ENCODE measurements at places on chromosomes 7 and 10.

DNA sequence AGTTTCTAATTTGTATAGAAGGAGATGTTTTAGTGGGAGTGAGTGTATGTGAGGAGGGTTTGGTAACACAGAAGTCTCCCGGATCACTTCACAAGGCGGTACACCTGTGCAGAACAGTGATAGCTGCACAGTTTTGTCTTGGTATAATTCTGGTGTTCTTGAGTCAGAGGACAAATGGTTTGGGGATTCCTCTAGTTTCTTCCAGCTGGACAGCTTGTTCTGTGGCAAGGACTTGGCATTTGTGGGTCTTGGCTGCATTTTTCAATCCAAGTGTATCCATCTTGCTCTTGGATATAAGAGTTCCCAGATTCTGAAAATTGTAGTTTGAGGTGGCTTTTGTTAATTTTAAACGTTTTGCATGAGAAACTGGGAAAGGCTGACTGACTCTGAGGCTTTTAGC, 135.7 kb downstream of the AHR start:
- no peak for DNase-seq

DNA sequence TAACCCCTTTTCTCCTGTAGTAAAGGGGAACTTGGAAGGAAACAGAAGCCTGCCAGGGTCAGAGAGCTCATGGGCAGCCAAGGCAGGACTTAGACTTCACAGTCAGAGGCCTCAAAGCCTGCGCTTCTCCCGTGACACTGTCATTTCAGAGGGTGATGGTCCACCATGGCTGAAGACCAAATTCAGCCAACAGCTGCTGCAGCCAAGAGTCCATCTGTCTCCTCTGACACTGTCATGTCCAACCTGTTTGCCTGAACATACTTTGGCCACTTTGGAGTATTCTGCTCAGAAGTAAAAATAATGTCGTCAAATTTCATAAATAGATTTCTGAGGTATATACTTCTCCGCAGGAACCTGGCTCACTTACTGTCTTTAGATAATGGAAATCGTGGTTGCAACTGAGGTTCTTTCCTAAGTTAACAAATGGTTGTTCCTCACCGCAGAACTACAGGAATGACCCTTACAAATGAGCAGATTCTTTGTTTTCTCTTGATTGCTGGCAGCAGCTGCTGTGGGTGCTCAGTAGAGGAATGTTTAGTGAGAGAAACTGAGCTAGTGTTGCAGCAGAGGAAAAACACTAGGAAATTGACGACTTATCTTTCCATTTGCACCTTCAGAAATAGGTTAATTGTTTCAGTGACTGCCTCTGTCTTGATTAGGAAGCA, 626.5 kb downstream of the SDK1 start:
- no peak for DNase-seq

- DNase-seq: peak; percentile 48
Measured at GRCh38 chr7:35454575-35455385, 200.9 kb upstream of the TBX20 start.

- peak; percentile 20 for DNase-seq
Measured at GRCh38 chr7:90345595-90346335, 751 bp upstream of the GTPBP10 start.

- peak; percentile 52 for DNase-seq
Measured at GRCh38 chr10:97687785-97688781, 1.0 kb upstream of the AVPI1 start.

- DNase-seq: no peak
Measured at GRCh38 chr10:120403109-120403508, 53.9 kb upstream of the PLPP4 start.

- DNase-seq: no peak
Measured at GRCh38 chr10:128151031-128151430, 24.8 kb upstream of the MKI67 start.

DNA sequence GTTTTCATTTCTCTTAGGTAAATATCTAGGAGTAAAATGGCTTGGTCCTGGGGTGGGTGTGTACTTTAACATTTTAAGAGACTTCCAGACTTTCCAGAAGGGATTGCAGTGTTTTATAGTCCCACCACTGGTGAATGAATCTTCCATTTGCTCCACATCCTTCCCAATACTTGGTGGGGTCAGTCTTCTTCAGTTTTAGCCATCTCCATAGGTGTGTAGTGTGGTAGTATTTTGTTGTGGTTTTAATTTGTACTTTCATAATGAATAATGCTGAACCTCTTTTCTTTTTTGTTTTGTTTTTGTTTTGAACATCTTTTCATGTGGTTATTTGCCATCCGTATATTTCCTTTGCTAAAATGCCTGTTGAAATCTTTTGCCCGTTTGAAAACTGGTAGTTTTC, 86.4 kb downstream of the ANKRD61 start:
- DNase-seq: no peak

DNA sequence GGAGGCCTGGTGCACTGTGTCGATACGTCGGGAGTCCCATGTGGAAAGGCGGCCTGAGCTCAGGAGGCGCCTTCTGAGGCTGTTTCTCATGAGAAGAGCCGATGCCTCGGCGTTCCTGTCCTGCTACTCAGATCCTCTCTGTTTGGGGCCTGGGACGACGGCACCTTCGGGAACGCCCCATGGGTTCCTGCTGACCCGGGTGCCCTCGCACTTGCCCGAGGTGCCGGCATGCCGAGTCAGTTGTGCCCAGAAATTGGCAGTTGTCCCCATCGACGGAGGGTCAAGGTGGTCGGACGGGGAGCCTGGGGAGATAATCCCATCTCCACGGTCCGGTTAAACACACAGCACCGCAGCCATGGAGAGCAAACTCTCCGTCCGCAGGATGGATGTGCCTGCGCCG, 33.0 kb downstream of the NKX6-2 start:
- DNase-seq: no peak

DNA sequence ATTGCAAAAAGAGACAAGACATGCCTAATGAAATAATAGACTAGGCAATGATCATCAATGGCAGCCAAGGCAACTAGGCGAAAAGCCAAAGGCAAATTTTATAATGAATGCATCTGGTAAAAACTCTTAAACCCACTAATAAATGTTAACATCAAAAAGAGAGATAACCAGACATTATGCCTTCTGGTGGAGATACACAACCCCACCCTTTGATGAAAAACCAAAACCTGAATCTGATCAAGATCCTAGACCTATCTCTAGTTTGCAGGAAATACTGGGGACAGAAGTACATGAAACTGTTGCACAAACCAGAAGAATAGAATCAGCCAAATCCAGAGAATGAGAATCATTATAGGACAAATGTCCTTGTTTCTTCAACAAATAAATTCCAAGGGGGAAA, 22.0 kb upstream of the GSAP start:
- DNase-seq: no peak

DNA sequence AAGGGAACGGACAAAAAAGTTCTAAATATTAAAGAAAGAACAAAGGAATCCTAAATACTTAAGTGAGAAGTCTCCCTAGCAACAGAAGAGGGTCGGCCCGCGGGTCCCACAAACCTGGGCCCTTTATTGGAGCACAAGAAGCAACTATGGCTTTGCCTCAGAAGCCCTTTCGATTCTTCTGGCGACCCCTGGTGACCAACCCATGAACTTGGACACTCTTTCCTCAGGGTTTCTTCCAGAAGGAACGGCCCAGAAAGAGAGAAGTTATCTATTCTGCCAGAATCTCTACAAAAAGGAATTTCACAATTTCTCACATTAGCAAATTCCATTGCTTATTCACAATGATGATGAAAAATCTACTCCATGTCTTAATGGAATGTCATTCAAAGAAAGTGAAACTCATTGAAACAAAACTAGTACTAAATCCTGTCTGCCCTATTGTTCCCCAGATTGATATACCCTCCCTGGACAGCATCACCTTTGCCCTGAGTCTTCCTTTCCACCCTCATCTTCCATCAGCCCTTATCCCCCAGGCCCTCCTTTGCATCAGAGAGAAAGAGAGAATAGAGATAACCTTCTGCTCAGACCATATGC, 43.7 kb downstream of the CPVL start:
- peak; percentile 64 for DNase-seq

DNA sequence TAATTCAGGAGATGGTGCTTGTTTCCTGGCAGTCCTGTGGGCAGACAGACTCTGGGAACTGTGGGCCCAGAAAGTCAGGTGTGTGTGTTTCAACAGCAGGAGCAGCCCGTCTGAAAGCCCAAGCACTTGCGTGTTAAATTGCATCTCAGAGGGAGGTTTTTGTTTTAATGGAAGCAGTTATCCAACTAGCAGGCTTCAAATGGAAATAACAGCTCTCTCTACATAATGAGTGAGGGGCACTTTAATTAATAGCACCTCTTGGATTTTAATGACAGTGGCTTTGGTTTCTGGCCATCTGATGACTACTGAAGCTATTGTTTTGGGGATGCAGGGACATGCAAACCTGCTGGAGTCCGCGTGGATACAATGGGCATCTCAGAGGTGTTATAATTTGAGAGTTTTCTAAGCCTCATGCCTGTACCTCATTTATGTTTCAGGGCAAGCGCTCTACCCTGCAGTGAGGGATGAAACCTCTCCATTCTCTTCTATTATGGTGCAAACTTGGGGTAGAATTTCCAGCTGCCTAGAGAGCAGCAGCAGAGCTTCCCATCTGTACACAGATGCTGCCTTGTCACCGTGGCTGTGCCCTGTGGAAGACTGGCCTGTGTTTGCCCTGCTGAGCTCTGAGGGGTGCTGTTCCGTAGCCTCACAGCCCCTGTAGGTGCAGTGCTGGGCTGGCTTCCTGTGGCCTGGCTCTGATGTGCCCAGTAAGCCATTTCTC, 206.6 kb upstream of the GPR26 start:
- DNase-seq: no peak

DNA sequence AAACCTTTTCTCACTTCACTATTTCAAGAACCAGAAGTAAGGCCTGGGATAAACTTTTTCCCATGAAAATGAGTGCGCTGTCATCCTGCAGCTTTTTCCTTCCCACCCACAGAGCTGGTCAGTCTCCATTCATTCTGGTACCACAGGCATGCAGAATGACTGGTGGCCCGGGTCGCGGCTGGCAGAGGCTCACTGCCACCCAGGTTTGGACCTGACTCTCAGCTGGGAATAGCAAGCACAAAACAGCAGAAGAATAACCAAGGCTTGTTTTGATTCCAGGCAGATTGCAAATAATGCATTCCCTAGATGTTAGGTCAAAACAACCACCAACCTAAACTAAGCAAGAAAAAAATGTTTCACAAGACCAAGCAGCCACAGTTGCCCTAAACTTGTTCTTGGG, 190.5 kb upstream of the NRP1 start:
- DNase-seq: no peak

DNA sequence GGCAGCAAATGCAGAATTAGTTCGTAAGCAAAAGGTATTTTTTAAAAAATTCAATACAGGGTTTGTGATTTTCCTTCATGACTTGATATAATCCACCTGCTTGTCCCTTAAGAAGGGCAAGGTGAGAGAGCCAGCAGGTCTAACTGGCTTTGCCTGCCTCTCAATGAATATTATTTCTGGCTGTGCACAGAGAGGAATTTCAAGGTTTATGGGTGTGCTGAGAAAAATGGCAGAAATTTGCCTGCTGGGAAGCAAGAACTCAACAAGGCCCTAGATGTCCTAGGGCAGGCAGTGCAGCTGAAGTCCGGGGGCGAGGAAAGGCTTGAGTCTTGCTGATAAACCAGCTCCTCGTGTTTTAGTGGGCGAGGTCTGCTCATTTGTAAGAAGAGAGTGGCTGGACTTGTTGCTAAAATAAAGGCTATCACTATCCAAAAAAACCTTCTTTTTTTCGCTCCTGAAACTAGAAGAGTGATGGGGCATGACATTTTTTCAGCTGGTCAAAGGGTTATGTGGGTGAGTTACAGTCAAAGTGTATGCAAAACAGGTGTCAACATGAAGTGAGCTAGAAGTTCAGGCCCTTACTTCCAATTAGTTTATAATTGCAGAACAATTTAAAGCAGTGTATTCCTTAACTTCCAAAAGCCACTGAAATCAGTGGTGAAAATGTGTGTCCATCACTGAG, 385.8 kb upstream of the KLF6 start:
- DNase-seq: no peak

- DNase-seq: peak; percentile 88
Measured at GRCh38 chr10:17386616-17387075, 67.7 kb downstream of the ST8SIA6 start.

- DNase-seq: no peak
Measured at GRCh38 chr10:118729641-118730258, 25.0 kb downstream of the CACUL1 start.

- no peak for DNase-seq
Measured at GRCh38 chr10:47050618-47051455, 139.6 kb downstream of the PTPN20 start.

- DNase-seq: no peak
Measured at GRCh38 chr10:94027197-94027596, 33.5 kb downstream of the PLCE1 start.

DNA sequence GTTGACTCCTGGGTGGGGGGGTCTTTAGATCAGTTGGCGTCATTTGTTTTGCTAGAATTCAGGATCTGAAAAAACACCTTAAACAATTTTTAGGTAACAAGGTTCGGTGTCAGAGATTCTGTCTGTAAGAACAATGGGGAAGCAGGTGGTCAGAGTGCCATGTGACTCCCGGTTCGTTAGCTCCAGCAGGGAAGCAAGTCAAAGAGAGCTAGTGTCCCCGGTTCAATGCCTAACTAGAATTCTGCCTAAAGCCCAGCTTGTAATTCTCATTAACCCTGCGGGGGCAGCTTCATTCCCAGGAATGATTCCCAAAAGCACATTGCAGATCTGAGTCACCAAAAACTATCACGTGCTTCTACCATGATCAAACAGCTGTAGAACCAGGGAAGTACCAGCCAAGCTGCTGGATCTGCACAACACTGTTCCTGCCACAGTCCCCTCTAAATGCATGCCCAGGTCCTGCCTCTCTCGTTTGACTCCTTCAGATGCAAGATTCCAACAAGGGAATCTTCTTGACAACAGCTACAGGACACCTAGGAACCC, 664.3 kb upstream of the CELF2 start:
- no peak for DNase-seq

- DNase-seq: no peak
Measured at GRCh38 chr10:21744223-21744622, 210.2 kb downstream of the MLLT10 start.

GRCh38 chr10:99233000-99233688, 2.5 kb downstream of the HPSE2 start:
- DNase-seq: no peak

DNA sequence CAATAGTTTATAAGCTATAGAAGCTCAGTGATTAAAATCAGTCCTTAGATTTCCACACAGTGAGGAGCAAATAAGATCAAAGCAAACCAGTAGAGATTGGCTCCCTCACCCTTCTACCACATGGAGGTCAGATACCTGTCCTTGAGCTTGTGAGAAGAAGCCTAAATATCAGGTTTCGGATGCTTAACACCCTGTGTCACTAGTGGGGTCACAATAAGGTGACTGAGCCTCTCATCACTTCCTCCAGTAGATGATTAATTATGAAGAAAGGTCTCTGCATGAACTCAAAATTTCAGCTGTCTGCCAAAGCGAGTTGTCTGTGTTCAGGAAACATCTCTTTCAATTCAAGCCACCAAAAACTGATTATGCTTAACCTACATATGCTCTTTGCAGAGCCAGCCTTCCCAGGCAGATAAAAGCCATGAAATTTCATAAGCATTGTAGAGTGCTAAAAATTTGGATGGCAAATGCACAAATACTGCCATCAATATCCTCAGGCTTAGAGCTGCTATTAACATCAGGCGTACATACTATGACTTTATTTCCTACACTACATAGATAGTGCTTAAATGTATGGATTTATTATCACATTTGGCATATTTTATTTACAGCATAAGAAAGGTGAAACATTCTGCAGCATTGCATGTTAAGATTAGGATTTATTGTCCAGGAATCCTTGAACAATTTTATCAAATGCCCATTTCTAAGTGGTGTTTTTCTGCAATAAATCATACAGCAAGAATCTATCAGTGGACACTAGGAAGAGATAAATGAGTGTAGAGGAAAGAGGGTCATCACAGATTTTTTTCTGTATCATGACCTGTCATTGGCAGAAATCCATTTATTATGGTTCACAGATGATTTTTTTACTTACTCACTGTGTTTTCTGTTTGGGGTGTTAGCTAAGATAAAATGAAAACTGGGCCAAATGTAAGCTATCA, 285.1 kb upstream of the SP8 start:
- DNase-seq: no peak

Measured in testis (tissue), 5 donors.